Smooth muscle cell of the brain vasculature (primary cell): ENCODE measurements at places on chromosomes 13 and 19.
A peak's percentile ranks its signal among the peaks of the same experiment; 100 is the strongest.

- DNase-seq: no peak
Measured at GRCh38 chr13:38743466-38743865, 56.6 kb downstream of the FREM2 start.

GRCh38 chr19:12694641-12695040, 1.8 kb downstream of the FBXW9 start:
- DNase-seq: no peak

DNA sequence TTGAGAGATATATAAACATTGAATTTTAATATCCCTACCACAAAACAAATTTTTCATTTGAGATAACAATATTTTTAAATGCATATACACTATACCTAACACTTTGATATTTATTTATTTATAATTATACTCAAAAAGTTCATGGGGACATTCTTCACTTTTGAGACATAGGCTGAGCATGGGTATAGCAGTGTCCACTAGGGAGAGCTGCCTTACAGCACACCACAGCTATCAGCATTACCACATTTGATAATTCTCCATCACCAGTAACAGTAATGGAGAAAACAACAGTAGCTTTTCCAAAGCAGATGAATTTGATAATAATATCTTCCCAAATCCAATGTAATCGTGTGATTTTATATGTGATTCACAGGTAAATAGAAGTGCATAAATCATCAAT, 626.1 kb downstream of the DACH1 start:
- DNase-seq: no peak

GRCh38 chr13:48483575-48483974, 49.3 kb downstream of the RCBTB2 start:
- DNase-seq: no peak

DNA sequence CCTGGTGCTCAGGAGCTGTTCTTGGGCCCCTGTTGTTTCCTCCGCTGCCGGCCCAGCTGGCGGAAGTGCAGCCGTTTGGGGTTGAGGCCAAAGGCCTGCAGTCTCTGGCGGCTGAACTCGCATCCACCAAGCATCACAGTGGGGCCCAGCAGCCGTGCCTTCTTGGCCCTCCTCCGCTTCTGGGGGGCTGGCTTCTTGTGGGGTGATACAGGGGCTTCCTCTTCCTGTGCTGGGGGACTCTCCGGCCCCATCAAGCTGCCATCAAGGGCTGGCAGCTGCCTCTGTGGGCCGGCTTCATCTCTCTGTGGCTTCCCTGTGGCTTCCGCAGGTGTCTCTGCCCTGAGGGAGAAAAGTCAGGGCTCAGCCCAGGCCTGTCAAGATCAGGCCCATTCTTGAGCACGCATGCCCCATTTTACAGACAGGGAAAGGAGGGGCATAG, 10.3 kb downstream of the ATG4D start:
- DNase-seq: no peak

GRCh38 chr13:113224486-113224885, 15.1 kb downstream of the CUL4A start:
- no peak for DNase-seq

GRCh38 chr13:32695602-32696250, 109.5 kb downstream of the PDS5B start:
- no peak for DNase-seq

DNA sequence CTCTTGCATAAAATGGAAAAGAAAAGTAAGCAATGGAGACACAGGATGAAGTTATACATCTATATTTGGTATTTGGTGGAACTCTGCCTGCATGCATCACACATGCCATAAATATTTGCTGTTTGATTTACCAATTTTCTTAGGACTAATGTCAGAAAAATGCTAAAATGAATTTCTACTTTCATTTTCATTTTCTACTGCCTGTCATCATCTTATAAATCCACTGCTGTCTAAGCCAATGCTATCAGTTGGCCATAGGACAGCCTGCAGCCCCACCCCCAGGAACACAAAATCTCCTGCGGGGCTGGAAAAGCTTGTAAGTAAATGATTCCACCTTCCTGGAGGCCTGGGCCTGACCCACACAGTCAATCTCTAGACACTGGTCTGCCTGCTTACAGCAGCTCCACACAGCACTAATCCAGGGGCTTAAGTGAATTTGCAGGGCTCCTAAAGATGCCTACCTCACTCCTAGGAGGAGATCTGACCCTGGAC, 122.0 kb downstream of the ENOX1 start:
- DNase-seq: peak; percentile 15

- DNase-seq: no peak
Measured at GRCh38 chr19:48624791-48625723, 5.8 kb downstream of the SPHK2 start.

DNA sequence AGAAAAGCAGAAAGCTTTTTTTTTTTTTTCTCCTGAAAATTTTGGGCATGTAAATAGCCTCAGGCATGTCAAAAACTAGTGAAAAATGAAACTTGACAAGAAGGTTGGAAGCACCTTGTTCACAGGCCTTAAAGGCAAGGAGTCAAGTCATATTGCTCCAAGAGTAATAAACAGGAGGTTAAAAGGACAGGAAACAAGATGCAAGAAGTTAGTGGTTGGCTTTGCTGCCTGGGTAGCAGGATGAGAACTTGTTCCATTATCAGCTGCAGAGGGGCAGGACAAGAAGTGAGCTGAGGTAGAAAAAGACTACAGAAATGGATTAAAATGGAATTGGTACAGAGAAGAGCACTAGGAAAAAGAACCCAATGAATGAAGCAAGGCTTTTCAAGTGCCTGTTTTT, 242.6 kb downstream of the DCT start:
- no peak for DNase-seq

DNA sequence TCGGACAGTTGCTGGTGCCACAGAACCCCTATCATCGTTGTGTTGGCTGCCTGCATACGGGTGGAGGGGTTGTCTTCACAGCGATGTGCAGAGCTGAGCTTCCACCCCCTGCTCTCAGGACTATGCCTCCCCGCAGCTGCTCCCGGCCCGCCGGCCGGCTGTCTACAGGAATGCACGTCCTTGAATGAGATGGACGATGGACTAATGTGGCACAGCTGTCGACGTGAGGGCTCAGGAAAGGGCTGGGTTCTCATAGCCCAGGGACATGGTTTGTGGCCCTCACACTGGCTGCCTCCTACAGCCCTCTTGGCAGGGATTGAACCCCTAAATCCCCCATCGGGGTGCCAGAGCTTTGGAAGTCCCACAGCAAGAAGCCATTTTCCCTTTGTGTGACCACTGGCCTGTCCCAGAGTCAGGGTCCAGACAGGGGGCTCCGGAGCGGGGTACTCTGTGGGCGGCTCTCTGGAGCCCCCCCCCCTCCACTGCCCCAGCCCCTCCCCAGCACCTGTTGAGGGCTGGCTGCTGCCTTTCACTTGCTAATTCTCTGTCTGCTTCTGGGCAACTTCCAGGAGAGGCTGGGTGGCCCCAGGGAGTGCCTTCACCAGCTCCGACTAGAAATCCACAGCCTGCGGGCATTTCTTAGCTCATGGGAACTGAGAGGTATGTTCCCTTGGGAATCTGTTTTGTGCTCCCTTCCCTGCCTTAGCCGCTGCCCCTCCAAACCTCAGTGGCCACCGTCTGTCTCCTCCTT, 40.2 kb downstream of the TSSK6 start:
- no peak for DNase-seq

GRCh38 chr13:44523146-44524015, 52.7 kb downstream of the TSC22D1 start:
- DNase-seq: peak; percentile 18

GRCh38 chr13:32340914-32341313, 25.6 kb downstream of the BRCA2 start:
- no peak for DNase-seq

GRCh38 chr13:79463604-79464003, 17.4 kb upstream of the NDFIP2 start:
- no peak for DNase-seq

- no peak for DNase-seq
Measured at GRCh38 chr19:5999693-6000092, 21.8 kb upstream of the RANBP3 start.

DNA sequence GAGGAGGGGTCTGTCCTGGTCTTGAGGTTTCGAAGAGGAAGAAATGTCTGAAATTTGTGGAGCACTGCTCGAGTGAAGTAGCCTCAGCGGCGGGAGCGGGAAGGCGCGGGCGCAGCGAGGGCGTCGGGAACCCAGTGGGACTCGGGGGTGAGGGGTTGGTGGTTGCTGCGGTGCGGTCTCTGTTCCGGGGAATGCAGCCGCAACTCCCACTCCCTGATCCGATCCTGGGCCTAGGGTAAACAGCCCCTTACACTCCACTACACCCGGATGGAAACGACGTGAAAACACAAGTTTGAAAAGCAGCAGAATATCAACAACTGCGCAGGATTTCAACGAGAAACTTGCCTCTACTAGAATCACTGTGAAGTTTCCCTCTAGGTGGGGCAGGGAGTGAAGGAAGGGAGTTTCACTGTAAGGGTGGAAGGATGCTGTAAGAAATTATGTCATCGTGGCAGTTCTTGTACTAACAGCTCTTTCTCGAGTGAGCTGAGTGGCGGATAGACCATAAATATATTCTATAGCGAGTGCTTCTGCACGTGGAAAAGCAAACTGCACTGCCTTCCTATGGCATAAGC, 2.0 kb upstream of the KLF12 start:
- DNase-seq: no peak

GRCh38 chr13:29497137-29497654, 98.3 kb downstream of the SLC7A1 start:
- DNase-seq: peak; percentile 67

- DNase-seq: no peak
Measured at GRCh38 chr19:30335306-30335886, 36.8 kb upstream of the ZNF536 start.

DNA sequence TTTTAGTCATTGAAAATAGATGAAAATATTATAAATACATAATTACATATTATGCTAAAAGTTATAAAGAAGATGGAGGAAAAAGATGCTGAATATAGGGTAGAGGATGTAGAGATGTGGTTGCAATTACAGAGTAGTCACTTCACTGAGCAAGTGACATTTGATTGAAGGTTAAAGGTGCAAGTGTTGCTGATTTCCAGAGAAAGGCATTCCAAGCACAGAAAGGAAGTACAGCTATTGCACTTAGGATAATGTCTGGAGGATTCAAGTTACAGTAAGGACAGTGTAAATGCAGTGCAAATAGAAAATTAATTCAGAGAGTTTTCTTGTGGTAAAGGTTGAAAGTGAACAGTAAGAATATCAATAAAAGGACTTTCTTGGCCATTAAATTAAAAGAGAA, 1721.8 kb downstream of the PCDH9 start:
- DNase-seq: no peak

DNA sequence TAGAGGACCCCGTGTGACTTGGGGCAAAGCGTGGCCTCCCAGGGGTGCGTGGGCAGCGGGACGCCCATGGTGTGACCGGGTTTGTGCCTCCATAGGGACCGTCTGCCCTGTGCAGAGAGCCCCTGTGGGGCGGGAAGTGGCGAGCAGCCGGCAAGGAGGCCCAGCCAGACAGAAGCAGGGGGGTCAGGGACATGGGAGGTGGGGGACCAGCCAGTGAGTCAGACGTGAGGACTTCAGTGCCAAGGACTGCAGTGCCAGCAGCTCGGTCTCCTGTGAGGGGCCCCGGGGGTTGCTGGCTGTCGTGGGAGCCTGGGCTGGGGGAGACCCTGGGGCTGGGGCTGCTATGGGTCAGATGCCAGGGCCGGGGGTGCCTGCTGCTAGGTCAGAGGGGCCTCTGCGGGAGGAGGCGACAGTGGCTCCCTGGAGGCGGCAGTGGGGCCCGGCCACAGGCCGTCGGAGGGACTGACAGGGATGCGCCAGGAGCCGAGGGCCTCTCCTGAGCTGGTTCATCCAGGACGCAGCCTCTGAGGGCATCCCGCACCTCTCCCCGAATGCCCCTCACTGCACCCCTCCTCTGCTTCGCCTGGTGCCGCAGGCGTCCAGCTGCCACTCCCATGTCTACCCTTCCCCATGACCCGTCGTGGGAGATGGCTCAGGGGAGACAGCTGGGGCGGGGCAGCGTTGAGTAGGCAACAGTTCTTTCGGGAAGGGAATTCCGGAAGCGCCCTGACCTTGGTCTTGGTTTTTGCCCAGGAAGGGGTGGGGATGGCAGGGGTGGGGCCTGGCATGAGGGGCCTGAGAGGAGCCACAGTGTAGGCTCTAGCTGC, 80.0 kb downstream of the KDM4B start:
- DNase-seq: no peak

- DNase-seq: no peak
Measured at GRCh38 chr13:55219538-55219937, 1921.2 kb upstream of the PRR20A start.

DNA sequence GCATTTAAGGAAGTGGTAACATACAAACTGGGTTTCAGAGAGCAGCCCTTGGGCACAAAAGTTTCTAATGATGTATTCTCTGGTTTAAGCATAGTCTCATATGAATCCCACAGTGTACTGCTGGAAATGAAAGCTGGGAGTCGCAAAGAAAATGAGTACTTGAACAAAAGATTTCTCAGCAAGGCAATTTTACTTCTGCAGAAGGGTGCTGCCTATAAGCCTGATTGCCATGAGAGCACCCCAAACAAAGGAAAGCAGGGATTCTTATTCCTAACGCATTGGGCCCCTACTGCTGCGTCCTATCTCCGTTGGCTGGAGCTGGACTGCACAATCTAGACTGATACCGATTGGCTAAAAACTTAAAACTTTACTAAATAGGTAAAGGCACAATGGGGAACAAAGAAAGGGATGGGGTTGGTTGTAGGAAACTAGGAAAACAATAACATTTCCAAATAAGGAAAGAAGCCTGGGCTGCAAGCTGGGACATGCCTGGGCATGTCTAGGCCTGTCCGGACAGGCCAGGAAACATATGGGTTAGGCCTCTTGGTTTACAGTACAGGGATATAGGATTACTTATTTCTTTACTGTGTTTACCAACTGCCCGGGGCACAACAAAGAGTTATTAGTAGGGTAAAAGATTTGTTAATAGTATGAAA, 27.4 kb upstream of the VN1R4 start:
- DNase-seq: no peak

- DNase-seq: peak; percentile 57
Measured at GRCh38 chr13:51729866-51730553, 74.0 kb downstream of the DHRS12 start.

GRCh38 chr13:45782327-45783045, 69.1 kb downstream of the SIAH3 start:
- DNase-seq: no peak

GRCh38 chr19:29495091-29495490, 30.7 kb upstream of the VSTM2B start:
- DNase-seq: no peak

- peak; percentile 62 for DNase-seq
Measured at GRCh38 chr19:17553256-17553655, 2.2 kb upstream of the COLGALT1 start.
